Stimulated activated CD8-positive, alpha-beta memory T cell treated with anti-CD3 and anti-CD28 coated beads, Interleukin-15, amount 100 ng/mL, for 24 hours (primary cell): ENCODE measurements at places on chromosomes 3 and 15.

- DNase-seq: no peak
These were observed 396.6 kb downstream of the GABRB3 start for GRCh38 chr15:26376243-26376642.

GRCh38 chr3:58452176-58452575 lies 18.5 kb upstream of the PDHB start:
- no peak for DNase-seq

DNA sequence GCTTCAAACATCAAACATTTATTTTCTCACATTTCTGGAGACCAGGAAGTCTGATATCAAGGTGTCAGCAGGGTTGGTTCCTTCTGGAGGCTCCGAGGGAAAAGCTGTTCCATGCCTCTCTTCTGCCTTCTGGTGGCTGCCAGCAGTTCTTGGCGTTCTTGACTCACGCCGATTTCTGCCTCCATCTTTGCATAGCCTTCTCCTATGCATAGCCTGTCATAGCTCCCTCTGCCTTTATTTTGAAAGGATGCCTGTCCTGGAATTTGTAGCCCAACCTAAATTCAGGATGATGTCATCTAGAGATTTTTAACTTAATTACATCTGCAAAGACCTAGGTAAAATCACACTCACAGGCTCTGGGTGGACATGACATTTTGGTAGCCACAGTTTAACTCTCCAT lies 70.4 kb downstream of the RGMA start:
- no peak for DNase-seq

DNA sequence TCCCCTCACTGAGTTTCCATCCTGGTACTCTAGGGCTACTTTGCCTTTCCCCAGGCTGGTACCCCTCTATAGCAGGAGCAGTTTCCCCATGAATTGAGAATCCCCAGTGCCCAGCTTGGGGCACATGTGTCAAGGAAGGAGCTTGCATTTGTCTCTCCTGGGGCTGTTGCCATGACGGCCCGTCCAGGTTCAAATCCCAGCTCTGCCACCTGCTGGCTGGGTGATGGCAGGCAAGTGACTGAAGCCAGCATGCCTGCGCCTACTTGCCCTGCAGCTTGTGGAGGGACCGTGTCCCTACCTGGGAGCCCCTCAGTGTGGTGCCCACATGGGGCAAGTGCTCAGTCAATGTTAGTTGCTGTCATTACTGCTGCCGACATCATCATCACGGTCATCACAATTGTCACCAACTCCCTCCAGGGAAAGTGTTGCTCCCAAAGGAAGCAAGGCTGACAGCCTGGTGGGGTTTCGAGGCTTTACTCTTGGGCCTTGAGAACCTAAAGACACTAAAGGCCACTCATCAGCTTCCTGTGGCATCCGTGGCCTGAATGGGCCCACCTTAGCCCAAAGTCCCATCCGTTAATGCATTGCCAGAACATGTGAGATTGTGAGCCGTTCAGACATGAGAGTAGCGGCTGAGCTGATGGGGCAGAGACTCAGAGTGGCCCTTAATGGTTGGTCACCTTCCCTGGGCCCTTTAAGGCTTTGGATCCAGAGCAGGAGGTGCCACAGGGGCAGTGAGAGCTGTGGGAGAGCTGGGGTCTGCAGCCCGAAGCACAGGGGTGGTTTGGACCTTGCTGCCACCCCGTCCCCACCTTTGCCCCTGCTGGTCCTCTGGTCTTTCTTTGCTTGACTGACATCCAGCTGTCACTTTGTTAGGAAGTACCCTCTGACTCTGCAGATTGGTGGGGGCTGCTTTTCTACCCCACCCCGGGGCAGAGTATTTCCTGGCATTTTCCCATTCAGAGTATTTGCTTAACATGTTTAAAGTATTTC lies 144.4 kb downstream of the DNAJB8 start:
- no peak for DNase-seq

DNA sequence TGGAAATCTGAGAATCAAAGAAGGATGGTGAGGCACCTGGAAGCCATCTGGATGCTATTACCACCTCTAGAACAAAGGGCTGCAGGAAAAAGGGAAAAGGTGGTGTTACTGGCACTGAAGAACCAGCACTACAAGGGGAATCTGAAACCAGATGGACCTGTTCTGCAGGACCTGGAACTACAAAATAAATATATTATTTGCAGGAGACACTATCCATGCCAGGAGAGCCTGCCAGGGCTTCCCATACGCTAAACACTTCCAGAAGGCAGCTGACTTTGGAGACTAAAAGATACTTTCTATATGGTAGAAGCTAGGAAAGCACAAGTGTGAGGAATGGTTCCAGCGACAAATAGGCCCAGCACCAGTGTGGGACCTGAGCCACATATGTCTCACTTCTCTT lies 83.4 kb upstream of the POU1F1 start:
- DNase-seq: no peak

- no peak for DNase-seq
These were observed 334.0 kb upstream of the NR2F2 start for GRCh38 chr15:95996494-95996893.

DNA sequence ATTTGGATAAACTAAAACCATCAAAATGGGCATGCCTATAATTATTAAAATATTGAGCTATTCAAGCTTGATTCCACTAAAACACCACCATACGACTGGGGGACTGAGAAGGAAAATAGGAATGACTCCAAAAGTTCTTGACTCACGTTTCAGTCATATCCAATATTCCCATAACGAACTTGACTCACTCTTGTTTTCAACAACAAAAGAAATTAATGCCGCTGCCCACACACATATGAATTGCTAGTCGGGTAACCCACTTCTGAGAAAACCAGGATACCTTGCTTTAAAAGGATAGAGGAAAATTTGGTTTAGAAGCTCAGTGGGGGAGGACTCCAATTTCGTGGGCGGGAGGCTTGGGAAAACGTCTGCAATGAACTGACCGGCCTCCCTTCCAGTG lies 5.2 kb downstream of the HTR3C start:
- no peak for DNase-seq

- no peak for DNase-seq
These were observed 179.4 kb downstream of the SATB1 start for GRCh38 chr3:18245721-18246120.

DNA sequence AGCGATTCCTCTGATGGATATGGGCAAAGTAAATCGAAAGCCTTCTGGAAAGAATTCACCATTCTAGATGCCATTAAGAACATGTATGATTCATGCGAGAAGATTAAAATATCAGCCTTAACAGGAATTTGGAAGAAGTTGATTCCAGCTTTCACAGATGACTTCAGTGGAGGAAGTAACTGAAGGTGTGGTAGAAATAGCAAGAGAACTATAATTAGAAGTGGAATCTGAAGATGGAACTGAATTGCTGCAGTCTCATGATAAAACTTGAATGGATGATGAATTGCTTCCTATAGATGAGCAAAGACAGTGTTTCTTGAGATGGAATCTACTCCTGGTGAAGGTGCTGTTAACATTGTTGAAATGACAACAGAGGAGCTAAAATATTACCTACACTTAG lies 30.1 kb upstream of the TBC1D23 start:
- no peak for DNase-seq

- no peak for DNase-seq
These were observed 116.9 kb upstream of the ABHD17C start for GRCh38 chr15:80578206-80578595.

DNA sequence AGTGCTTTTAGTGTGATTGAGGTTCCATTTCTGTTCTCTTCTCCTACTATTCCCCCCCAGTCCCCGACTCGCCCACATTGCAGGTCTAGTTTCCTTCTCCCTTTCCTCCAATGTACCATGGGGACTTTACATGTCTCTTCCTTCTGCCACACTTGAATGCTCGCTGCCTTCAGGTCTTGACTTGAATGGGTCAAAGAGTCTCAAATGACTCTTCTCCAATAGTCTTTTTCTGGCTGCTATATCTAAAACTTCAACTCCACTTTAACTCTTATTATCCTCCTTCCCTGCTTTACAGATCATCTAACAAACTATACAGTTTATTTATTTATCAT lies 213.9 kb upstream of the SLC2A2 start:
- DNase-seq: no peak

DNA sequence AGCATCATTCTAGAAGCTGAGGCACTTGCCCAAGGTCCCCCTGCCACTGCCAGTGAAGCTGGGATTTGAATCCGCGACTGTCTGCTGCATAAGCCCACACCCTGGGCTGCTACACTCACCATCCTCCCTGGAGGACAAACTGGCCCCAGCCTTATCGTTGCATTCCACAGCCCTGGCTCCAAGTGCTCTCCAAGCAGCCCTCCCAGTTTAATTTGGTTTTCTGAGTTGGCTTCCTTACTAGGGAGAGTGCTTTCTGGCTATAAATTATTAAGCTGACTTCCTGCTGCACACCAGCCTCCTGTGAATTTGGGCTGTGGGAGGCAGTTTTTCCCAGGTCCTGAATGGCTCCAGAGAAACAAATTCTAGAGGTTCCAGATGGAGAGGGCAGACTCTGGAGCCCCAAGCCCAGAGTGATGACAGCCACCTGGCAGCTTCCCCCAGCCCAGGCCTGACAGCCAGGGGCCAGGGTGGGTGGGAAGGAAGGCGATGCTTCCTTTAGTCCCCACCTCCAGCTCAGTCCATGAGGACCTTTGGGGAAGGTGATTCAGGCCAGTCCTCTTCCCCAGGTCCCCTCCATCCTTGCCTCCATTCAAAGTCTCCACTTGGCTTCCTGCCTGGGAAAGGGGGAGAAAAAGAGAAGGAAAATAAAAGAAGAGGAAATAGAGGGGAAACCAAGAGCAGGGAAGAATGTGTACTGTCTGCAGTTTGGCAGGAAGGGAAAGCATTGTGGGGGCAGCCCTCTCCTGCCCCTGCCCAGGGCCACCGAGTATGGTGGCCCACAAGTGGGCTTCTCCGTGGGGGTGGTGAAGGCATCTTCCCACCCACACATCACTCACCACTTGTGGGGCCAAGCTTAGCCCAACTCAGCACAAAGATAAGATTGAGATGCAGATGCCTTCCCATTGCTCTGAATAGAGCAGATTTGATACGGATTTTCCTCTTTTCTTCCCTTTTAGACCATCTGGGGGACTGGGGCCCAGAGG lies 69.6 kb downstream of the SEMA5B start:
- DNase-seq: no peak

- no peak for DNase-seq
These were observed 47.0 kb upstream of the FSTL1 start for GRCh38 chr3:120497818-120498217.

DNA sequence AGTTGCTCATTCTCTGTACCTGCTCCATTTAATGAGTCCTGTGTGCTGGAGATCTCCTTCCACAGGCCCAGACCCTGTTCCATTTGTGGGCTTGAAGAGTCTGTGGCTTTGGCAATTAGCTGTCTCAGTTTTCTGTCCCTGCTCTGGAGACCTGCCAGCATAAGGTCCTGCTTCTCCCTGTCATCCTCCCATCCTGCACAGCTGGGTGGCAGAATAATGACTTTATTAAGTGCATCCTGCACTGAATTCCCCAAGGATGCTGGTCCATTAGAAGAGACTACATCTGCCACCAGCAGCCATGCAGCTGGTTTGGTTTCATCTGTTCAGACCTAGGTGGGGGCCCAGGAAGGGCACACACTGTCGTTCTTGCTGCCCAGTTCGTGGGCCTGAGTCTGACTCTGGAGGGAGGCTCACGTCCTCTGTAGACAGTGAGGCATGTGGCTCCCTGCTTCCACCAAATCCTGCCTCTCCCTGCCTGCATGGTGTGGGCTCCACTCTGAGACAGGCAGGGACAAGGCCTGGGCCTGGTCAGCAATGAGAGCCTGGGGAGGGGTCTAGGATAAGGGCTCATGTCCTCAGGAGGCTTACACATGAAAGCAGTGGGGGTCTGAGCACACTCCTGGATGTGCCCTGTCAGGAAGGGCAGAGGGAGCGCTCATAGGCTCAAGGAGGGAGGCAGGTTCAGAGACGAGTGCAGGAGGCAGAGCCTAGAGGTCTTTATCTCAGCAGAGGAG lies 78.4 kb upstream of the PRR23E start:
- DNase-seq: no peak

GRCh38 chr3:194856296-194856695 lies 170.6 kb downstream of the FAM43A start:
- no peak for DNase-seq

DNA sequence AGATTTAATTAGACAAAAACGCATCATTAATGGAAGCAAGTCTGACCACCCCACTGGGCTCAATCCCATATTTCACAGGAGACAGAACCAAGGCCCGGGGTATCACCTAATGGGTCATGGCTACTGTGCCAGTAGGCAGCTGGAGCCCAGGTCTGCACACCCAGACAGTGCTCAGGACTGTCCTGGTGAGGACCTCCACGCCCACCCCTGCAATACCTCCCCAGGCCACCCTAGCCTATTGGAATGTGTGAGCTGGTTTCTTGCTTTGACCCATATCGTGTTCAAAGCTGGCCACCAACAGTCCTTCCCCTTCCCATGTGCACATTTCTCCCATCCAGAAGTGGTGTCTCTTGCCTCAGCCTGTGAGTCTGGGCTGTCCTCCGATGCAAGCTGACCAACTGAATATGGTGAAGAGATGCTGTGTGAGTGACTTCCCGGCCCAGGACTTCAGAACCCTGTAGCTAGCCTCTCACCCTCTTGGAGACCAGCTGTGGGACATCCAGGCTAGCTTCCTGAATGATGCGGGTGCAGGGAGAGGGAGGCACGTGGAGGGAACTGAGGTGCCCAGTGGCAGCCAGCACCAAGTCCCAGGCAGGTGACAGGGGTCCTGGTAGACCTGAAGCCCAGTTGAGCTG lies 19.1 kb downstream of the SLC6A20 start:
- no peak for DNase-seq

DNA sequence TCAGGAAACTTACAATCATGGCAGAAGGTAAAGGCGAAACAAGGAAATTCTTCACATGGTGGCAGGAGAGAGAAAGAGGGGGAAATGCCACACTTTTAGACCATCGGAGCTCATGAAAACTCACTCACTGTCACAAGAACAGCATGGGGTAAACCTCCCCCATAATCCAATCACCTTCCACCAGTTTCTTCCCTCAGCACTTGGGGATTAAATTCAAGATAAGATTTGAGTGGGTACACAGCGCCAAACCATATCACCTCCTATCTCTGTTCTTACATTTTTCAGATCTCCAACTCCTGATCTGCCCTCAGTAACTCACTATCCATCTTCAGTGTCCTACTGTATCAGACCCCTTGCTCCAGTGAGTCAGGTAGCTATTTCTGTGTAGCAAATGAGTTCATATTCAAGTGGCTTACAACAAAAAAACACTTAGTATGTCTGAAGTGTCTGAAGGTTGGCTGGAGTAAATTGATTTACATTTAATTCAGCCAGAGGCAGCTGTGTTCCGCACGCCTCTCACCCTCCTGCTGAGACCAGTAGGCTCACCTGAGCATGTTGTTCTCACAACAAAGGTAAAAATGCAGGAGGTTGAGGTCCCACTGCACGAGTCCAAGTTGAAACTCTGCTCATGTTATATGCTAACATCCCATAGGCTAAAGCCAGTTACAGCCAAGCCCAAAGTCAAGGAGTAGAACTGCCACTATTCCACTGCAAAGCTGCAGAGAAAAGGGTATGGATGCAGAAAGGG lies 180.7 kb upstream of the LMCD1 start:
- no peak for DNase-seq

DNA sequence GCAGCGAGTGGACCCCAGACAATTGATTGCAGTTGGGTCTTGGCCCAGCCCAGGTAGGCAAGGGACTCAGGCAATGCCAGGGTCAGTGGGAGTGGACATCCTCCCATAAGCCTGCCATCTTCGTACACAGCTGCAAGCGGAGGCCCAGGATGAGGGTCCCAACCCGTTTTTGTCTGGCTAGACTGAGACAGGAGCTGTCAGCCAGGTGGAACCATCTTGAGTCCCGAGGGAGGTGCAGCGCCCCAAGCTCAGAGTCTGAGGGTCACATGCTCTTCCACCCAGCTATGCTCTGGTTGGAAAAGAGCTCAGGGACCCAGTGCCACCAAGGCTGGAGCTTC lies 22.6 kb upstream of the IP6K2 start:
- DNase-seq: no peak
